Type B pancreatic cell (in vitro differentiated cells): ENCODE measurements at places on chromosomes 3 and 15. TPM values are rescaled to one million over a fixed set of nuclear protein-coding genes. Genes with fewer than 3 reads are reported as not detected.

DNA sequence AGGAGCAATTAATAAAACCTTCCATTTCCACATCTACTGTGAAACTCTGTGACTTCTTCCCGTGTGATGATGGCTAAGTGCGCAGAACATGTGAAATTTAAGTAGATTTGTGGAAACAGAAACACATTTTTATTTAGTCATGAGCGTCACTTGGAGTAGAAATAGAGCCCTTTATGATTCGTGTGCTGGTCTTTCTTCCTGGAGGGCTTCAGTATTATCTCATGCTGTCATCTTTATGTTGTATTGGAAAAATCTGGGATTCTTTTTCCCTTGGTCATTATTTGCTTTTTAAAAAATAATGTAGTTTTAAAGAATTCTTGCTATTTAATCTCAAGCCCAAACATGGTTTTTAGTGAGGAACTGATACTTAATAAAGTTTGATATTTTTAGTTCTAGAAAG lies 284.0 kb upstream of the CTDSPL start:
- no peak for DNase-seq

GRCh38 chr15:99076555-99077308 lies 28.1 kb upstream of the SYNM start:
- DNase-seq: no peak

GRCh38 chr15:91947683-91948608 lies 94.4 kb downstream of the SLCO3A1 start:
- no peak for DNase-seq

- no peak for DNase-seq
Measured at GRCh38 chr3:139473155-139473771, 3.1 kb downstream of the RBP2 start.

GRCh38 chr3:156563900-156564682 lies 9.2 kb upstream of the SSR3 start:
- no peak for DNase-seq

DNA sequence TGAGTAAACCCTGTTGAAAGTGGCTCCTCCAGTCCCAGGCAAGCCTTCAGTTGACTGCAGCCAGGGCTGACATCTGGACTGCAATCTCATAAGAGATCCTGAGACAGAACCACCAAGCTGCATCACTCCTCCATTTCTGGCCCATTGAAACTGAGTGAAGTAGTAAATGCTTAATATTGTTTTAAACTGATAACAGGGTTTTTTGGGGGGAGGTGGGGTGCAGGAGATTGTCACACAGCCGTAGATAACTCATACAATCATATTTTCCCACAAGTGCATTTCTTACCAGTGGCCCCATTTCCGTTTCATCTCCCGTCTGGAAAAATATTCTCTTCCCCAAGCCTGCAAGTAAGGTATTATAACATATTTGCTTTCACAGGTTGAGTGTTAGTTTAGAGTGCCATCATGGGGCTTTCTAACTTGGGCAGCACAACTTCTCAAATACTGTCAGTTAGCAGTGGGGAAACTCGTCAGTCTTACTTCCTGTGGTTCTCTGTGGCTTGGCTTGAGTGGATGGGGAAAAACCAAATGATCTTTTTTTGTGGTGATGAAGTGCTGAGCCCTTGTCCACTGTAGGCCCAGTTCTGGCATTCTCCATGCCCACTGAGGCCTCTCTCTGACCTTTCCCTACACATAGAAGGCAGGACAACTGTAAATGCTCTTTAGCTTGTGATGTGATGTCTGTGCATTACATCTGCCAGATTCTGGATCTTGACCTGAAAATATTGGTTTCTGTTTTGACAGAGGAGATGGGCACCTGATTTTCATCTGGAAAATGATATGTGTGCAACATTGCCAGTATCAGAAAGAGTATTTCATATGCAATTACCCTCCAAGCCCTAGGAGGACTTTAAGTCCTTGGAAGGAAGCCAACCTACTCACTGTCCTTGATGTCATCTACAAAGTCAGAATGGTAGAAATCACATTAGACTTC lies 90.1 kb upstream of the BHLHE40 start:
- DNase-seq: no peak

DNA sequence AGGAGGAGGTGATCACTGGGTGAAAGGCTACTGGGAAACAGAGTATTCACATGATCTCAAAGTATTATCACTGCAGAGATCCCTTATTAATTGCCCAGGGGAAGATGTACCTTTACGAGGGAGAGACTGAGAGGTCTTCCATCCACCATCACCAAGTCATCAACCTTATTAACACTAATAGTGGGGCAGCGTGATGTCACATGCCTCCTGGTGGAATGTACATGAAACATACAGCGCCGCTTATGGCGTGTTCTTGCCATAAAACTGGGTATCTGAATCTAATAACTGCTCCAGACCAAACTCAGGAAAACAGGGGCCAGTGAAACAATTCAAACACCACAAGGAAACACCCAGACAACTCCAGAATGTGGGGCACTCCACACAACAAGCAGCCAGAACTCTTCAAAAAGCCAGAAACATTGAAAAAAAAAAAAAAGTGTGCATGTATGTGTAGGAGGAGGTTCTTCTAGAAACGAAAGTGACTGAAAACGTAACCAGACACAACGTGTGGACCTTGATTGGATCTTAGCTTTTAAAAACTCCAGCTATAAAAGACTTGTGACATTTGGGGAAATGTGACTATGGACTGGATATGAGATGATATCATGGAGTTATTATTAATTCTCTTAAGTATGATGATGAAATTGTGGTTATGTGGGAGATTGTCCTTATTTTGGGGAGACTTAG lies 4.6 kb downstream of the STIMATE start:
- DNase-seq: no peak

DNA sequence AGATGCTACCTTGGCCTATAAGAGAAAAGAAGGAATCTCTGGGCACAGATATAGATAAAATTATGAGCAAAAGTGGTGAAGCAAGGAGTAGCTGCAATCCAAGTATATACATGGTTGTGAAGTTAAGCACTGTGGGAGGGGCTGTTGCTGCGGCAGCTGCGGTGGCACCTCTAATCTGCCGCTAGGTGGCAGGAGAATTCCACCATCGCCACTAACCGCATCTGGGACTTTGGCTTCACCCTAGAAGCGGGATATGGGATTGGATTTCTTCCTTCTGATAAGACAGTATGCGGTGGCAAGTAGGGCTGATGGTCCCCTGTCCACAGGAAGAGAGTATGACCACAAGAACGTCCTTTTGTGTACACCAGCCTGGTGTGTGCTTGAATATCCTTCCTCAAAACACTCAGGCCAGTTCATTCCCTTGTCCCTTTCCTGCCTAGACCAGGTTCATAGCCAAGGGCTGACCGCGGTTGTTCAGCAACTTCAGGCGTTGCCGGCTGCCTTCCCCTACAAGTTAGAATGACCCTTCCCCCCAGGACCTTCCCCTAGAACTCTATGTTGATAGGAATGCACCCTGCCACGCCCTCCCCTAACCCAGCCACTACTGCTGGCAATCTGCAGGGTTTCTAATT lies 5.1 kb downstream of the MAGEL2 start:
- DNase-seq: no peak

DNA sequence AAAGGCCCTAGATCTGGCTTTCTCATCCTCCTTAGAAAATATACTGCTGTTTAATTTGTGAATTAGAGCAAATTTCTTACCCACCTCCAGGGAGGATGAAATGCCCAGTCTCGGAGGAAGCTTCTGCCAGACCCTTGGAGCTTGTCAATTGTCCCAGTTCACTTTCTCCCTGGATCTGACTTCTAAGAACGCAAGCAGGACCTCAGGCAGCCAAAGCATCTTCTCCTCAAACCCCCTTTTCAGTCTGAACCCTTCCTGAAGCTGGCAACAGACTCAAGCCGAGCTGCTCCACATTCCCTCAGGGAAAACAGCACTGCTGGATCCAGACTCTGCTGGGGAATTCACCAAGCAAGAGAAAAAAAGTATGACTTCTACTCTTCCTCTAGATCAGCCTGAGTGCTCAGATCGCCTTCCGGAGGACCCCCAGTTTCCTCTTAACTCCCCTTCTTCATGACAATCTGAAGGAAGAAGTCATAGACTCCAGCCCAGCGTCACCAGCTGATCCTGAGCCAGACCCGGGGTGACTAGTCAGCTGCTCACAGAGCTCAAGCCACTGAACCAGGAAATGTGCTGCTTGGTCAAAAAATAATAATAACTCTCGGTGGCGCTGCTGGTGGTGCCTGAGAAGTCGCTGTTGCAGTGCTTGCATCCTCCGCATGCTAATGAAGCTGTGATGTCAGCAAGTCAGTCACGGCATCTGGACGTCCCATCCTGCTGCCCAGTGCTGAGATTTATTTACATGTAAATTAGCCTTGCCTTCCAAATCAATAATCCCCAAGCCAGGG lies at the start of gene PRICKLE2:
TSS of gene PRICKLE2 (minus strand) at position 641 of the 785 bp plus-strand sequence. CDS start 26,539 bp downstream, outside the sequence.
- no peak for DNase-seq

DNA sequence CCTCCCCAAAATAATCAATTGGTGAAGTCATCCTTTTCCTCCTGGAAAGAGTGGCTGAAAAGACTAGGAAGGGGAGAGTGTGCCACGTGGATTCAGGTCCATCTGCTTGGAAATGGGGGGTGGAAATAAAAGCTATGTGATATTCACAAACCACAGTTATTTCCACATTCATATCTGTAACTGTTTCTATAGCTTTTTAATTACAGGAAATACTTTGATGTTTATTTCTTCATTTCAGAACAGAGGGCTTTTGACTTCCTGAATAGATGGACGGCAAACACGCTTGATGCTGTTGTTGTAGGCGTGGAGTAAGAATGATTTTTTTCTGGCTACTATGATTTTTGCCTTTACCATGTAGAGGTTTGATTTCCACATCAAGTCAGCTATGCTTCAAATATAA lies 10.1 kb downstream of the AADACL2 start:
- no peak for DNase-seq

DNA sequence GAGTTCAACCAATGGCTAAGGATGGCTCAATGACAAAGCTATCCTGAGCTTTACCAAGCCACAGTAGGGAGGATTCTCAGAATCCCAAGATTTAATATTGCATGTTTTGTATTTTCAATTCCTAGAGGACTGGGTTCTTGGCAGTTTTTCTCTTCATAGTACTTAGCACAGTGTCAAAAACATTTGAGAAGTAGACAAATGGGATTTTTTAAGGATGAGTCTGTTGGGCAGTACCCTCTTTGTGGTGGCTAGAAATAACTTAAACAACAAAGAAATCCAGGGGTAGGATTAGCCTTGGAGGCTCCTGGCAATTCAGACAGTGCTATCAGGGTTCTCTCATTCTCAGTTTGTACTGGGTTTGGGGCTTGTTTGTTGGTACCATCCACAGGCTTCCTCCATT lies 212.8 kb upstream of the RORA start:
- no peak for DNase-seq

DNA sequence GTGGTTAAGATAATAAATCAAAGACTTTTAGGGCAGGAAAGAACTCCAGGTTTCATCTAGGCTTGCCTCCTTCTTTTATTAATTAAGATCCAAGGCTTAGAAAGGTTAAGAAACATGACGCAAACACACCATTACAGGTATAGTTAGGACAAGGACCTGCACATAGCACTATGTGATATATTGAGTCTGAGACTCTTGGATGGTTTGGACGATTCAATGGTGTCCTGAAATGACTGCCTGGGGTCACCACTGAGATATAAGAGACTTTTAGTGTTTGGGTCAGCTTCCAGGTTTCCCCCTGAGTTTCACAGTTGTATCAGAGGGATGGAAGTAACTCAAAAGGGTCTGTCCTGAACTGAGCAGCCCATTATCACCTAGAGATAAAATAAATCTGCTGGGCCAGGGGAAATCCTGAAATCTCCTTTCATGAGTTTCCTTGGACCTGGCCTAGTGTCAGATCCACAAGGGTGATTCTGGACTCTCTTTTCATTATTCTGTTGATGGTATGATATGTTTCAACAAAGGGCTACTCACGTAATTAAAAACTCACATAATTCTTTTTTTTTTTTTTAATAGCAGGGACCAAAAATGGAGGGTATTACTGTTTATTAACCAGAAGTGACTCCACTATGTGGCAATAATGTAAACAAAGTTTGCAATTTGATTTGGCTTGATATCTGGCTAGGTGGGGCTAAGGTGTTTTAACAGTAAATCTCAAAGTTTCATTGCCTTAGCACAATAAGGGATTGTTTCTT lies 55.6 kb upstream of the ADGRG7 start:
- no peak for DNase-seq

DNA sequence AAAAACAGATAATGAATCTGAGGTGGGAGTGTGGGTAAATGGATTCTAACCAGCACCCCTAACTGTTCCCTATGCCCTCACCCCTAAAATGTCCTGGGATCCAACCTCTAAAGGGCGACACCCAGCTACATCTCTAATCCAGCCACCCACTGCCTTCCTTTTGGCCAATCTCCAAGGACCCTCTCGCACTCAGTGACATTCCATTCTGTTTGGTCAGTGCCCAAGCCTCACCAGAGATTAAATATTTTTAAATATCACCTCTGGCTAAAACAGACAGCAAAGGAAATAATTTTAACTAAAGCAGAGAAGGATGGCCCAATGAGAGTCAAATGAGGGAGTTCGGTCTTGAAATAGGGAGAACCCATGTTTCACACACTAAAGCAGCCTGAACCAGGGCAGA lies 19.9 kb upstream of the SCN10A start:
- DNase-seq: no peak

GRCh38 chr3:125479091-125479490 lies 40.9 kb downstream of the SNX4 start:
- DNase-seq: no peak

GRCh38 chr15:70240082-70240481 lies 142.4 kb upstream of the TLE3 start:
- no peak for DNase-seq

DNA sequence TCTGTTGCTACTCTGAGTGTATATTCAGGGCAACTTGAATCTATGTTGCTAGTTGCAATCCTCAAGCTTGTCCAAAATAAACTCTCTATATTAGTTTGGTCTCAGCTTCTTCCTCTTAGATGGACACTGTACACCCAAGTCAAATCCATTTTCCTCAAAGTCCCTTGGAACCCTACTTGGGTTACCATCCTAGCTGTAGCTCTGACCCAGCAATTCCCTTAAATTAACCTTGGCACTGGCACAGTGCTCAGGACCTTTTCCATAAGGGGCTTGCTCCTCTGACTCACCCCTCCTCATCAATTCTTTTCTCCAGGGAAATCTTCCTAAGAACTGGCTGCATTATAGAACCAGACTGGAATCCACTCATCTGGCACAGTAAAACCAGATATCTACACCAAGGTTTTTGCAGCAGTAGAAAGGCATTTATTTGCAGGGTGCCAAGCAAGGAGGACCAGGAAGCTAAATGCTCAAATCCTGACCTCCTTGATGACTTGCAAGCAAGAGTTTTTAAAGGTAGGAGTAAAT lies 44.9 kb upstream of the B3GALNT1 start:
- no peak for DNase-seq

SAMD7 gene
- not detected in 2 replicates for total RNA-seq

SQOR gene
- 6.7 and 9.2 TPM in 2 replicates for total RNA-seq

MYLK gene
- total RNA-seq: 3.4 and 16.8 TPM in 2 replicates

TMEM108 gene
- total RNA-seq: 4.8 and 7.4 TPM in 2 replicates

C3orf22 gene
- total RNA-seq: not detected in 2 replicates

ZMAT3 gene
- total RNA-seq: 25.7 and 40.1 TPM in 2 replicates

PPP4R2 gene
- 86.5 and 100 TPM in 2 replicates for total RNA-seq

MUC4 gene
- 1.9 and 2.4 TPM in 2 replicates for total RNA-seq

ISL2 gene
- 1.2 and 4.5 TPM in 2 replicates for total RNA-seq

CHRD gene
- total RNA-seq: 6.4 and 35.5 TPM in 2 replicates

CLEC3B gene
- total RNA-seq: 0.43 and 1.2 TPM in 2 replicates

LRRK1 gene
- 2.0 and 4.1 TPM in 2 replicates for total RNA-seq
